Occipital lobe (tissue), 3 donors: ENCODE measurements at places on chromosomes 6 and 20.

- peak; percentile 22 for DNase-seq
Observed at GRCh38 chr6:6806844-6807518, 218.5 kb downstream of the LY86 start.

- peak; percentile 2 for DNase-seq
Observed at GRCh38 chr20:53547664-53548239, 45.9 kb downstream of the ZNF217 start.

- no peak for DNase-seq
Observed at GRCh38 chr20:53856300-53857295, 213.8 kb downstream of the BCAS1 start.

DNA sequence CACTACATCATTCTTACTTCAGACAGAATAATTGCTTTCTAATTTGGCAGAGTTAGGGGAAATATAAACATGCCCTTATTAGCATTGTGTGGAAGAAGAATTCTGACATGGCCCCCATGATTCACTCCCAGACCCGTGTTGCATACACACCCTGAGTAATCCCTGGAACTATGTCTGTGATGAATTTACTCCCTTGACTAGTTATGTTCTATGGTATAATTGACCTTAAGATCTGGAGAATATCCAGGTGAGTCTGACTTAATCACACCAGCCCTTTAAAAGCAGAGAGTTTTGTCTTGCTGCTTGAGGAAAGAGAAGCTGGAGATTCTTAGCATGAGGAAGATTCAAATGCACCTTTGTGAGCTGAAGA lies 262.9 kb downstream of the SOX4 start:
- DNase-seq: no peak

GRCh38 chr6:25564943-25565342 lies 87.1 kb upstream of the SCGN start:
- no peak for DNase-seq

- no peak for DNase-seq
Observed at GRCh38 chr6:168540713-168541291, 99.8 kb downstream of the SMOC2 start.

- peak; percentile 21 for DNase-seq
Observed at GRCh38 chr6:24332317-24332716, 25.5 kb downstream of the DCDC2 start.

GRCh38 chr6:36487698-36488097 lies 44.9 kb downstream of the KCTD20 start:
- DNase-seq: no peak

DNA sequence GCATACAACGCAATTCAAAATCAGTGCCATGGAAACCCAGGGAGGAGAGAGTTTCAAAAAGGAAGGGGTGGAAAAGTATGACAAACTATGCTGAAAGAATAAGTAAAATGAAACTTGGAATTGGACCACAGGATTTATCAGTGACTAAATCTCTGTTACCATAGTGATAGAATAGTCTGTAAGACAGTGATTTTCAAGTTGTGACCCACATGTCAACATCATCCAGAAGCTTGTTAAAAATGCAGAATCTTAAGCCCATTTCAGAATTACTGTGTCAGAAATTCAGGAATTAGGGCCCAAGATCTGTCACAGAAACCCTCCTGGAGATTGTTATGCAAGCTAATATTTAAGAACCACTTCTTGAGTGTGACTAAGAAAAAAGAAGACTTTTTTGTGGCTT lies 417.7 kb upstream of the JAG1 start:
- no peak for DNase-seq

GRCh38 chr6:34239500-34239825 lies 2.8 kb downstream of the HMGA1 start:
- DNase-seq: no peak

DNA sequence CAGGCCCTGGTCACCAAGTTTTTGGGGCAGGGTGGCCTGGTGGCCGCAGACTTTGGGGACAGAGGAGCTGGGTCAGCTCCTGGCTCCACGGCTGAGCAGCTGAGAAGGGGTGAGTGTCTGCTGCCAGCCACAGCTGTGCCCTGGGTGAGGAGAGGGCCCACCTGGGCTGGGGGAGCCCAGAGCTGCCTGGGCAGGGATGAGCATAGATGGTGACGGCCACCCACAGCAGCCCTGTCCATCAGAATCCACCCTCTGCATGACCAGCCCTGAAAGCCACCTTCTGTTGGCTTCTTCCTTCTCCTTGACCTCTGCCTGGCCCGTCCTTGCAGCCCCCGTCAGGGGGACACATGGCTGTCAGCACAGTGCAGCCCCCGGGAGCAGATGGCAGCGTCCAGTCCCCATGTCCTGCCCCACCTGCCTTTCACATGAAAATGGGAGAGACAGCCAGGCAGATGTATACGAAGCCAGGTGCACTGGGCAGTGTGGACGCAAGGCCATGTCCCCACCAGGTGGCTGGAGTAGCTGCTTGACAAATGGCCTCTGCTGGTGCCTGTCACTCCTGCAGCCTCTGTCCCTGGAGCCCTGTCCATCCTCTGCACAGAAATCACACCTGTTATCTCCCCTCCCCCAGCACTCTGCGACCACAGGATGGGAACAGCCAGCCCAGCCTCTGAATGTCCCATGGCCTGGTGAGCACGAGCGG lies 220.8 kb downstream of the PREX1 start:
- DNase-seq: no peak

GRCh38 chr6:43871284-43871683 lies 101.3 kb downstream of the VEGFA start:
- no peak for DNase-seq
